ENCODE measurements at places on chromosomes 7 and 10. TPM values are rescaled to one million over a fixed set of nuclear protein-coding genes. Genes with fewer than 3 reads are reported as not detected.
A peak's percentile ranks its signal among the peaks of the same experiment; 100 is the strongest.

DNA sequence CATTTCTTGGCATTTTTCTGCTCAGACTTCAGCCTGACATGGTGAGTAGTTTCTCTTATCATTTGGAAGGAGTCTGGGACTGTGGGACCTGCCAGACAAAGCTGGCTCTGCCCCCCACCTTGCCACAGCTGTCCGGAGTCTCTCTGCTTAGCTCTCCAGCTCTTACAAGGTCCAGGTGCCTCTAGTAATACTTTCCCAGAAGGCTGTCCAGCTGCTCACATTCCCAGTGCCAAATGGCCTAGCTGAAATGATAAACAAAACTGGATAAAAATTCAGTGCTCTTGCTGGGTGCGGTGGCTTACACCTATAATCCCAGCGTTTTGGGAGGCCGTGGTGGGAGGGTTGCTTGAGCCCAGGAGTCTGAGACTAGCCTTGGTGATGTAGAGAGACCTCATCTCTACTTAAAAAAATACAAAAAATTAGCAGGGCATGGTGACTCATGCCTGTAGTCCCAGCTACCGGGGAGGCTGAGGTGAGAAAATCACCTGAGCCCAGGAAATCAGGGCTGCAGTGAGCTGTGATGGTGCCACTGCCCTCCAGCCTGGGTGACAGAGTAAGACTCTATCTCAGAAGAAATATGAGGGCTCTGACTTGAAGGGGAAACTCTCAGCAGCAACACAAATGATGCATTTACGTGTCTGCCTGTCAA lies 86.8 kb downstream of the C10orf90 start:
- DNase-seq = no peak

GRCh38 chr10:60511477-60512229 lies 122.0 kb upstream of the ANK3 start:
- DNase-seq = no peak

- DNase-seq = no peak
Observed at GRCh38 chr10:27759483-27760272, 14.1 kb upstream of the MKX start.

GRCh38 chr10:19683960-19684359 lies 132.3 kb upstream of the PLXDC2 start:
- no peak for DNase-seq

GRCh38 chr7:20310963-20311742 lies 19.5 kb upstream of the ITGB8 start:
- no peak for DNase-seq

DNA sequence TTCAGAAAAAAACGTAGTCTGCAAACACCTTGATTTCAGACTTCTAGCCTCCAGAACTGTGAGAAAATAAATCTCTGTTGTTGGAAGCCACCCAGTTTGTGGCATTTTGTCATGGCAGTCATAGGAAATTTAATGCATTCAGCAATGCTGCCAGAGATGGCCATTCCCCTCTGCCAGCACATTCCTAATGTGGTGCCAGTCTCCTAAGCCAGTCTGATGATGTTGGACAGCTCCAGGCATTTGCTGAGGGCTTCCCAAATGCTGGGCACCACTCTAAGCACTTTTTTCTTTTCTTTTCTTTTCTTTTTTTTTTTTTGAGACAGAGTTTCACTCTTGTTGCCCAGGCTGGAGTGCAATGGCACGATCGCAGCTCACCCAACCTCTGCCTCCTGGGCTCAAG lies 666.7 kb upstream of the C7orf33 start:
- no peak for DNase-seq

DNA sequence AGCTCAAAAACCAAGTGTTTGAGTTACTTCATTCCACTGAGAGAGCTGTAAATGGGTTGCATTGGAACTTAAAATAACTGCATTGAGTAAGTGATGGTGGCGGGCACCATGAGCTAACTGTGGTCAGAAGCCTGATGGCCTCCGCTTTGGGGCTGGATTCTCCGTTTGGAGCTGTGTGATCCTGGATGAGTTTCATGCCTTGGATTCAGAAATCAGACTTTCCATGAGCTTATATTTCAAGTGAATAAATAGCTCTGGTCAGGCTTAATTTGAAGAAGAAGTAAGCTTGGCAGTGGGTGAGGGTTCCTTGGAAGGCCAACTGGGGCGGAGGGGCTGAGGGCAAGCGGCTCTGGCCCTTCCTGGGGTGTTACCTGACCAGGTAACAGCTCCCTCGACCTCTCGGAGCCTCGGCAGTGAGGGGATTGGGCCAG lies 5.6 kb downstream of the HTRA1 start:
- DNase-seq = no peak

The WNT2 gene
- total RNA-seq = 0.19 TPM

The FAM237B gene
- not detected for total RNA-seq

The IFIT1B gene
- not detected for total RNA-seq

DNA sequence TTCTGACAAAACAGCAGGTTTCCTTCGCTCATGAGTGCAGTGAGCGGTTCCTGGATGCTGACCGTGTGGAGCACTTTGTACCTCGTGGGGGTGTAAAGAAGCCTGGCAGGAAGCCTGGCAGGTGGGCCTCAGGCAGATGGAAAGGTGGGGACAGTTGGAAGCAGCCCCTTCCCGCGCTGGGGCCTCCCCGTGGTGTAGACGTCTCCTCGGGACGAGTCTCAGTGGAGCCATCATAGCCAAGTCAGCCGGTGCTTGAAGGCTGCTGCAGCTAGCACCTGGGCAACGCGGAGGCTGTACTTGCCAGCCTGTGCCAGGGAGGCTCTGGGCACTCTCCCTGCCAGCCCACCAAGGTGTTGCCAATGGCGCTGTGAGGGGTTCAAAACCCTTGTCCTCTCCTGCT lies 154.5 kb downstream of the WDR37 start:
- peak; percentile 13 for DNase-seq

The SORCS3 gene
- total RNA-seq = 0.07 TPM

The SFXN3 gene
- total RNA-seq = 42.9 TPM

GRCh38 chr10:113979409-113979808 lies 64.3 kb upstream of the ADRB1 start:
- no peak for DNase-seq

- no peak for DNase-seq
Observed at GRCh38 chr10:19704544-19704943, 111.7 kb upstream of the PLXDC2 start.

The ANKRD2 gene
- 204 TPM for total RNA-seq

DNA sequence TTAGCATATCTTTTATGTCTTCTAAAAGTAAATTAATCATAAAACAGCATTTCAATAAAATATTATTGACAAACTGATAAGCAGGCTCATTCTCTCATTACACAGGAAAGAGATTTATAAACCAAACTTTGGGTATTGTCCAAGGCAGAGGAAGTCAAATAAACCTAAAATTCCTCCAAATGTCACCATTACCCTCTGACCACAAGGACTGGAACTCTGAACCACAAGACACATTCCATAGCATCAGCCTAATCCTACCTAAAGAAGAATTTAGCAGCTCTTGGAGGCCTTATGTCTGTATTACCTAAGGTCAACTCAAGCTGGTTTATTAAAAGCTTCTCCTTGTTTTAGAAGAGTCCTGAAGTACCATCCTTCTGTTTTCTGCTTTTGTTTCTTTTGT lies 82.4 kb upstream of the SLC13A1 start:
- no peak for DNase-seq

GRCh38 chr7:18894155-18894554 lies 223.3 kb downstream of the TWIST1 start:
- no peak for DNase-seq

DNA sequence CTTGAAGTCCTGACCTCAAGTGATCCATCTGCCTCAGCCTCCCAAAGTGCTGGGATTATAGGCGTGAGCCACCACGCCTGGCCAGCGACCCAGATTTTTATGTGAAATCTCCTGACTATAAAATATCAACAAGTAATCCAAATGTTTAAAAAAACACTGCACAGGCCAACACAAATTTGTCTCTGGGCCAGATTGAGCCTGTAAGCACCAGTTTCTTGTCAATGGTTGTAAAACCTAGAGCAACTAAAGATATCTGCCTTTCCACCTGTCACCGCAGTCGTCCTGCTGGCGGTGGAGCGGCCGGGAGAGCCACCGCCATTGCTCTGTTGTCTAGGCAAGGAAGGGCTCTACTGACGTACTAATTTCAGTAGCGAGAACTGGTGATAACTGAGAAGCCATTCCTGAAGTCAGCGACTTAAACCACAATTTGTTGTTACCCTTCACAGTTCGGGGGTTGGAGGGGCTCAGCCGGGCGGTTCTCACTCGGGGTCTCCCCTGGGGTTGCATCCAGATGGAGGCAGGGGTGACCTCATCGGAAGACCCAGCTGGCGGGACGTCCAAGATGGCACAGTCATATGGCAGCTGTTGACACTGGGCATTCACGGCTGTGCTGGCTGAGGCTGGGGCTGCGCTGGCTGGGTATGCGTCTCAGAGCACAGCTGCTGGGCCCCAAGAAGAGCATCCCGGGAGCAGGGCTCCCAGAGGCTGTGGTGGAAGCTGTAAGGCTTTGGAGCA lies 55.2 kb upstream of the PDGFA start:
- no peak for DNase-seq

GRCh38 chr10:73875139-73875475 lies 752 bp upstream of the CAMK2G start:
- no peak for DNase-seq
